ENCODE measurements at places on chromosomes 5 and 9. TPM values are rescaled to one million over a fixed set of nuclear protein-coding genes. Genes with fewer than 3 reads are reported as not detected.

DNA sequence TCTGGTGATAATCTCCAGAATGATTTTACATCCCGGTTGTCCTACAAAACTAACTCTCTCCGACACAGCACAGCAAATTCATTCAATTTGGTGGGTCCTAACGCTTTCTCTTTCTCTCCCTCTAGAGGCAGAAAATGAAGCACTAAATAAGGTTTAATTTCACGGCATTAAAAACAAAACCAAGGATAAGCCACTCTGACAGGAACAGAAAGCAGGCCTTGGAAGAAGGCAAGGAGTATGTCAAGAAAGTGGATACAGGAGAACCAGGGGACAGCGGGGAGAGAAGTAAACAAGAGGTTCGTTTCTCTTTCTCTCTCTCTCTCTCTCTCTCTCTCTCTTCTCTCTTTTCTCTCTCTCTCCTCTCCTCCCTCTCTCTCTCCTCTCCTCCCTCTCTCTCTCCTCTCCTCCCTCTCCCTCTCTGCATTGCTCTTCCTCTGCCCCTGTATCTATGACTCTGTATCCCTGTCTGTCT lies 49.8 kb downstream of the EBF1 start:
- no peak for DNase-seq

DNA sequence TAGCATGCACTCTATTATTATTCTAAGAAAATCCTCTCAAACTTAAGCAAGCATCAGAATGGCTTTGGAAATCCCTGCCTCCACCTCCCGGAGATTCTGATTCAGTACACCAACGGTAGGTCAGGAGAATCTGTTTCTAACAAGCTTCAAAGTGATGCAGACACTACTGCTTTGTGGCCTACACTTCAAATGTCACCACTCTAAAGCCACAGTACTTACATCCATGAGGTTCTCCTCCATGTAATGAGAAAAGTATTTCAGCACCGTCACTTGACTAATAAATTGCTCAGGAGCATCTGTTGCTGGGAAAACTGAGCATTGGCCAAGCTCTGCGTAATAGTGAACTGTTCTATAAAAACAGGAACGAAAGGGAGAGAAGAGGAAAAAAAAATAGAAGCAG lies 4.8 kb downstream of the PLK2 start:
- no peak for DNase-seq

- no peak for DNase-seq
Measured at GRCh38 chr5:115639377-115639776, 13.5 kb upstream of the TMED7 start.

Gene ZMYND19
- 10.2 TPM for total RNA-seq

- DNase-seq = peak; percentile 58
Measured at GRCh38 chr9:124602204-124602603, 95.0 kb upstream of the NR5A1 start.

Gene ARHGEF28
- total RNA-seq = 125 TPM

Gene DAP
- total RNA-seq = 15.3 TPM

- DNase-seq = no peak
Measured at GRCh38 chr9:37944671-37945481, 40.9 kb upstream of the SLC25A51 start.

DNA sequence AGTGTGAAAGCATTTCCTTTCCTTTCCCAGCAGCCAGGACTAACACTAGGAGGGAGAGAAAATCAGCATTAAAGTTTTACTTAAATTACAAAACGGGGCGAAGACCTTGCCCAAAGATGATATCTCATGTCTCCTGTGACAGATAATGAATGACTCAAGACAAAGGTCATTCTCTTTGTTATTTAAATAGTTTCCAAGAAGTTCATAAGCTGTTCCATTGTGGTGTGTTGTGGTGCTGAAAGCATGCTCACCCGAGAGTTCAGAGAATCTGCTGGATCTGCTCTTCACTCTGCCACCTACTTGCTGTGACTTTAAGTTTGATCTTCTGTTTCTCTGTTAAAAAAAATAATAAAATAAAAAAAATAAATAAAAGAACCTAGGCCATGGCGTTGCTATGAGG lies 265.9 kb upstream of the NR4A3 start:
- no peak for DNase-seq

Gene SYNPO
- 1.3 TPM for total RNA-seq

Gene ANKRD34B
- not detected for total RNA-seq

Gene PCDHB2
- 2.2 TPM for total RNA-seq

- peak; percentile 81 for DNase-seq
Measured at GRCh38 chr5:139104577-139105276, 93.4 kb downstream of the SIL1 start.

Gene IER5L
- 34.2 TPM for total RNA-seq

Gene CXXC5
- total RNA-seq = 4.0 TPM

DNA sequence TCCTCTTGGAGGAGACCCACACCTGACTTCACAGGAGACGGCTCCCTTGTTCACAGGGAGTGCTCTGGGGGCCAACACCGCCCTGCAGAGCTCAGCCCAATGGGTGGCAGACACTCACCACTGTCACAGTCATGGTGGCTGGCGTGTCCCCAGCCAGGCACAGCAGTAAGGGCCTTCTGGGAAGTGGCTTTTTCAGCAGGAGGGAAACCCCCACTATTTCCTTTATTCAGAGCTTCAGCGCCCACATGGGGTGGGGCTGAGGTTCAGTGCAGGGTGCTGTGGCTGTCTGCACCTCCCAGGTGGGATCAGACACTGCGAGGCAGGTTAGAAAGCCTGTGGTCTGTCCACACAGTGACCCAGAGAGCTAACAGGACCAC lies 3.6 kb upstream of the SNAPC4 start:
- no peak for DNase-seq

- no peak for DNase-seq
Measured at GRCh38 chr5:174799121-174799520, 74.7 kb downstream of the MSX2 start.

DNA sequence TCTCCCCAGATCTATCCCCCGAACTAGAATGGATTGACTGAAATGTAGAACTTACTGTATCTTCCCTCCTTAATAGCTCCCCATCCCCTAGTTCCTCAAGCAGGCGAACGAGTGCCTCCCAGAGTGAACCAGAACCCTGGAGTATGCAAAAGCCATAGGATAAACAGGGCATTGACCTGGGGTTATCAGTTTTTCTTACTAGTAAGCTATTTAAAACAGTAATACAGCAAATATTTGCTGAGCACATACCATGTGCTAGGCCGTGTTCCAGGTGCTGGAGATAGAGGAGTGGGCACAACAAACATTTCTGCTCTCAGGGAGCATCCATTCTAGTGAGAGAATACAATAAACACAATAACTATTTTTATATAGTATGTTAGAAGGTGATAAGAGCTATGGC lies 1.8 kb downstream of the SKP2 start:
- DNase-seq = no peak

Gene C5orf52
- not detected for total RNA-seq

GRCh38 chr9:129692534-129692933 lies 27.1 kb downstream of the PRRX2 start:
- DNase-seq = no peak

- peak; percentile 23 for DNase-seq
Measured at GRCh38 chr9:77751341-77752091, 103.4 kb upstream of the GNA14 start.

GRCh38 chr9:20319641-20320337 lies 302.5 kb downstream of the MLLT3 start:
- DNase-seq = peak; percentile 85

Gene SPATA31C1
- total RNA-seq = not detected

Gene ANXA6
- total RNA-seq = 9.6 TPM

DNA sequence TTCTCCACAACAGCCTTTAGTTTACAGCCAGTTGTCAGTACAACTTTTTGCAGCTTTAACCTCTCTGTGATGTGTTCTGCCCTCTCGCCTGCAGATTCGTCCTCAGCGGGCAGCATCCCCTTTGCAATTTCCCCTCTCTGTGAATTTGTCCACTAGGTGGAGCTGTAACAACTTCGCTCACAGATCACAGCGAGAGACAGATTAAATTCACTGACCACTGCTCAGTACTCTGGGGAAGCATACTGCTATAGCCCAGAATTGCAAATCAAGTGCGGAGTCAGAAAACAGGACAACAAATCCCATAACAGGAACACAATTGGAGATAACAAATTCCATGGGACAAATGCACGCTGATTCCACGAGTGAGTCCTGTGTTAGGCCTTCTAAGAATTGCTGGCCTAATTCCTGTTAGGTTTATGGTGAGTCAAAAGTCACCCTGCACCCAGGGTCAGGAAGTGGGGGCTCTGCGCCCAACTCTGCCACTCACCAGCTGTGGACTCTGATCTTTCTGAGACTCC lies 2124.9 kb downstream of the MAT2B start:
- peak; percentile 19 for DNase-seq

Gene NR5A1
- total RNA-seq = not detected

GRCh38 chr5:179382486-179382885 lies 37.2 kb upstream of the ADAMTS2 start:
- no peak for DNase-seq

- no peak for DNase-seq
Measured at GRCh38 chr5:135335031-135335828, 63.8 kb downstream of the MACROH2A1 start.

- DNase-seq = no peak
Measured at GRCh38 chr9:17484906-17485305, 94.0 kb upstream of the SH3GL2 start.

- DNase-seq = no peak
Measured at GRCh38 chr5:115894342-115894741, 52.6 kb downstream of the AP3S1 start.

Gene GBGT1
- 0.35 TPM for total RNA-seq

Gene IL17B
- total RNA-seq = 0.50 TPM

Gene TMEFF1
- total RNA-seq = 0.26 TPM

Gene PRUNE2
- 9.2 TPM for total RNA-seq

GRCh38 chr9:1658661-1659362 lies 356.3 kb upstream of the SMARCA2 start:
- DNase-seq = no peak

Gene CDH9
- total RNA-seq = not detected

Gene IFNK
- total RNA-seq = not detected

GRCh38 chr5:32047056-32047455 lies 127.1 kb downstream of the GOLPH3 start:
- DNase-seq = no peak

GRCh38 chr5:176441921-176442323 lies 6.3 kb upstream of the FAF2 start:
- peak; percentile 43 for DNase-seq

DNA sequence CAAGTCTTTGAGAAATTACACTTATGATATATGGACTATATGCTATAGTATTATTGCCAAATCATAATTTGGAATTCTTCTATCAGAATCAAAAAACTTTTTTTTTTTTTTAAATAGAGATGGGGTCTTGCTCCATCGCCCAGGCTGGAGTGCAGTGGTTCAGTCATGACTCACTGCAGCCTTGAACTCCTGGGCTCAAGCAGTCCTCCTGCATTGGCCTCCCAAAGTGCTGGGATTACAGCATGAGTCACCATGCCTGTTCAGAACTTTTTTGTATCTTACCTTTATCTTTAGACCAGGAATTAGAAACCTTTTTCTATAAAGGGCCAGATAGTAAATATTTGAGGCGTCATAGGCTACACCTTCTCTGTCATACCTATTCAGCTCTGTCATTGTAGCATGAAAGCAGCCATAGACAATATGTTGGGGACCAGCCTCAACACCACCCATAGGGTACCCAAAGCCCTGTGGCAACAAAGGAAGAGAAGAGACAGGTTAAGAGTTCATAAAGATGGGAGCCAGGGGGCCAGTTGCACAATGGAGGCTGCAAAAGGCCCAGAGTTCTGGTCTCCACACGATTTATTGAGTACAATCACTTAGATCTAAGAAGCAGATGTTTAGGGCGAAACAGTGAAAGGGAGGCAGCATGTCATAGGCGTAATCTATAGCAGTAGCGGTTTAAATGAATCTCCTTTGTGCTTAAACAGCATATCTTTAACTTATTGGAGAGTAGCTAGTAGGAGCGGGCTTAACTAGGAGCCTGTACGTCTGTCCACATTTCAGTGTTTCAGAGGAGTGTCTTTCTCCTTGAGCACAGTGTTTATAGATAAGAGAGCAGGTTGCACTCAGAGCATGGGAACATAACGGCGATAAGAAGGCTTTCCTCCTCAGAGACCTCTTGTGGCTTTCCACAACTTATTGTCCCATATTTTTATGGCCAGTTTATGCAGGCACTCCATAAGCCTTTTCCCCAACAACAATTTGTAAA lies 12.5 kb downstream of the ECM2 start:
- DNase-seq = no peak

DNA sequence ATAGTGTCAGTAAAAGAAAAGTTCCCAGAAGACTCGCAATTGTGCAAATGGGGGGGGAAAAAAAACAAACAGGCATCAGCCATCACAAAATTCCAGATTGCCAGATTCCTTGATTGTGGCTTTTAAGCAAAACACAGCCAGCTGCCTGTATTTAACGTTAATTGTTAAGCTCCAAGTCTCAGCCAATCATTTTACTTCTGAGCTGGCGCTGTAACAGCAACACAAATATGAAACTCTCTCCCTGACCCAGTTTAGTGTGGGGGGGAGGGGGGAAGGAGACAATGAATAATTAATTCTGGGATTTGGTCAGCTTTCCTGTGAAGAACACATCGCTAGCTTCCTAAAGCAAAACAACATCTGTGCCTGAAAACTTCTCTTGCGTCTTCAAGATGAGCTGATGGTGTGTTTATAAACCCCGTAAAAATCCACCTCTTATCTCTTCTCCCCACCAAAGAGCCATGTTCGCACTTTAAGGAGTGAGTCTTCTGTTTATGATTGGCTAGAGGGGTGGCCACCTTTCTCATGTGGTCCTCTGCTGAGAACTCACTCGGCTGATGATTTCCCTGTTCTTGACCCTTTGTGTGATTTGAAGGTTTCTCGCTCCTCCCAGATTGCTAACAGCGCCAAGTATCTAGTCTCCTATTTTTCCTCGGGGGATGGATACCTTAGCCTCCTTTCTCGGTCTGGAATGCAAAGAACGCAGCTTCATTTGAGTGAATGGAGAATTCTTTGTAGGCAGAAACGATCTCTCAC lies 160.2 kb upstream of the DAPK1 start:
- peak; percentile 9 for DNase-seq

Gene GABRA6
- total RNA-seq = not detected

DNA sequence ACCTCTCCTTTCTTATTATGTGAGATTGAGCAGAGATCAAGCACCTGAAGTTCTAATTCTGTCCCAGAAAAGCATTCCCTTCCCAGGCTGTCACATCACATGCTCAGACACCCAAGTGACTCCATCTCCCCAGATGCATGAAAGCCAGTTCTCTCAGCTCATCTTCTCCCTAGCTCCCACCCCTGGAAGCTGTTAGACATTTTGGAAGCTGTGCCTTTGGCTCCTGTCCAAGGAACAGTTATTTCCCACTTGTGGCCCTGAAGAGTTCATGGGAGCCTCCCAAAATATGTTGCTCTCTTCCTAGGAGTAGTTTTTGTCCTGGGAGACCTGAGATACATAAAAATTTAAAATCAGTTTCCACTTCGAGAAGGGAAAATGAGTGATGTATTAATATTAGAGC lies 161.4 kb upstream of the GAS1 start:
- no peak for DNase-seq

- no peak for DNase-seq
Measured at GRCh38 chr5:176131771-176132170, 106.5 kb upstream of the SIMC1 start.
